Activated naive CD8-positive, alpha-beta T cell treated with anti-CD3 and anti-CD28 coated beads, Interleukin-2, amount 10 ng/mL, durations not matched to agents 7 days and 5 days (primary cell): ENCODE measurements at places on chromosomes 11 and 22. TPM values are rescaled to one million over a fixed set of nuclear protein-coding genes. Genes with fewer than 3 reads are reported as not detected.

DNA sequence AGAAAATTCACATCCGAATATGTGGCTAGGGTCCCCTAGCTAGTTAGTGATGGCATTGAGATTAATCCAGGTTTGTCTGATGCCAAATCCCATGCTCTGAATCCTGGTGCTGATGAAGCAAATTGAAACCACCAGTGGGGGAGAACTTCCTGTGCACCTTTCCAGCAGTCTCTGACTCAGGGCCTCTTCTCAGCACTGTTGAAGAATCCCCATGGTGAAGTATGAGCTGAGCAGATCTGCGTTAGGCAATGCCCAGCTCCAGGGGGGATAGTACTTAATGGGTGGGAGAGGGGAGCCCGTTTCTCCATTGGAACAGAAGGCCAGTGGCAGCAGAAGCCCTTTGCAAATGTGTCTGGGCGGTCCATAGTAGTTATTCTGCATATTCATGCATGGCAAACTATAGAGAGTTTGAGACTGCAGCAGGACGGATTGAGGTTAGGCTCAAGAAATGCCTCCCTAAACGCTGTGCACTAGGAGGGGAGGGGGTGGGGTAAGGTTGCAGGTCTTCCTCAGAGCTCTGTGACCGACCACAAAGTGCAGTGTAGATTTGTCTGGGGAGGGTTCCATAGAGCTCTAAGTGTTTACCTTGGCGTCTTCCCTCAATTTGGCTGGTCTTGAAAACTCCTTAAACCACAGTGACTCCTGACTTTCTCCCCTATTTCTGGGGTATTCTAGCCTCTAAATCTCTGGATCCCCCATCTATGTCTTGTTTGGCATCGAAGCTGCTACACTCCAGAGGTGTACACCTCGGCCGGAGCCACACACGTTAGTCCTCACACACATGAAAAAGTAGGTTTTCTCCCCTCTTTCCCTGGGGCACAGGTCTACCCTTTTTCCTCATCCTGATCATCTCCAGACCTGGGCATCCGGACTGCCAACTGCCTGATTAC lies 4.8 kb downstream of the POU2F3 start:
- no peak for DNase-seq
- no peak overlapping the region for H3K27ac ChIP-seq
- H3K27me3 ChIP-seq, result peaks cover 68% of the 10 kb centered on the region
- H3K4me1 ChIP-seq, result peaks cover 42% of the 10 kb centered on the region
- no peak overlapping the region for H3K4me3 ChIP-seq
- H3K36me3 ChIP-seq, result peaks cover 1% of the 10 kb centered on the region

DNA sequence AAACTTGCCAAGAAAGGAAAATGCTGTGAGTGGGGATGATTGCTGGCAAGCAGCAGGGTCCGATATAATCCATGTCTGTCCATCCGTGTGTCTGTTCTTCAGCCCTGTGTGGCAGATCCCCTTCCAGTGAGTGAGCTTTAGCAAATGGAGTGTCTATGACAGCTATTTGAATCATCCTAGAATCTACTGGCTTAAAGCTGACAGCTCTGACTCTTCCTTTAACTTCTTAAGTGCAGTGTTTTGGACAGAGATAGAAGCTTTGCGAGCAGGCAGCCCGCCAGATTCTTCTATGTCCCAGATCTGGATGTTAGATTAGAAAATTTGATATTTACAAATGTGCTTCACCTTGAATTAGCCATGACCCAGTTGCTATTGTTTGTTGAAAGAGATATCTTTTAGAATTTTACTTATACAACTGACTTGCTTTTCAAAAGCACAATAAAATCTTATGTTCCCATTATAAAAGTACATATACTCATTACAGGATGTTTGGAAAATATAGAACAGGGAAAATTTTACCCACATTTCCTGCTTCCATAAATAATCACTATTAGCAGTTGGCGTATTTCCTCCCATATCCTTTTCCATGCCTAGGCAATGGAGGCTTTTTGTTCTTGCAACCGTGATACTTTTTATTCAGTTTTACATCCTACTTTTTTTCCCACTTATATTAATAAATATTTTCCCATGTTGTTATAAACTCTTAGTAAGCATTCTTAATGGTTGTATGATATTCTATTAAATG lies 124.5 kb downstream of the COMMD9 start:
- DNase-seq, result no peak
- peaks cover 8% of the 10 kb centered on the region for H3K27me3 ChIP-seq
- no peaks in the 10 kb centered on the region for H3K36me3 ChIP-seq
- no peak overlapping the region for H3K4me3 ChIP-seq

DNA sequence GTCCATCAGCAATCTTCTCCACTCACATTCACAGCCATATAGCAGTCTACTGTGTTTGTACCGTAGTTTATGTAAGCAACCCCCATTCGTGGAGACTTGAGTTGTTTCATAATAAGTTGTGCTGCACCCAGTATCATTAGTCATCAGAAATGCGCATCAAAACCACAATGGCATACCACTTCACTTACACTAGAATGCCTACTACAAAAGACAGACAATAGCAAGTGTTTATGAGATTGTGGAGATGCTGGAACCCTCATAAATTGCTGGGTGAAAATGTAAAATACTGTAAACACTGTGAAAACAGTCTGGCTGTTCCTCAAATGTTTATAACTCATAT lies 133.3 kb downstream of the ATXN10 start:
- H3K4me3 ChIP-seq, result no peak overlapping the region
- peaks cover 13% of the 10 kb centered on the region for H3K36me3 ChIP-seq
- no peak for DNase-seq

The CALCA gene
- not detected for total RNA-seq

GRCh38 chr11:45777127-45777969 lies 27.6 kb upstream of the SLC35C1 start:
- H3K27ac ChIP-seq, result no peak overlapping the region
- H3K4me1 ChIP-seq, result no peaks in the 10 kb centered on the region
- no peaks in the 10 kb centered on the region for H3K36me3 ChIP-seq
- no peak overlapping the region for H3K4me3 ChIP-seq

- H3K36me3 ChIP-seq, result no peaks in the 10 kb centered on the region
- peaks cover 12% of the 10 kb centered on the region for H3K27me3 ChIP-seq
- H3K27ac ChIP-seq, result no peak overlapping the region
- no peaks in the 10 kb centered on the region for H3K4me1 ChIP-seq
These were observed 75.8 kb downstream of the BUD13 start for GRCh38 chr11:116697011-116697410.

- H3K4me1 ChIP-seq, result no peaks in the 10 kb centered on the region
- H3K36me3 ChIP-seq, result no peaks in the 10 kb centered on the region
- no peak for DNase-seq
- no peak overlapping the region for H3K4me3 ChIP-seq
- H3K27me3 ChIP-seq, result no peaks in the 10 kb centered on the region
These were observed 249.1 kb downstream of the FAT3 start for GRCh38 chr11:92473736-92474135.

- H3K4me3 ChIP-seq, result no peak overlapping the region
- peaks cover 11% of the 10 kb centered on the region for H3K27me3 ChIP-seq
- peaks cover 7% of the 10 kb centered on the region for H3K4me1 ChIP-seq
- no peak overlapping the region for H3K27ac ChIP-seq
These were observed 5.5 kb upstream of the PGM2L1 start for GRCh38 chr11:74403607-74404321.

DNA sequence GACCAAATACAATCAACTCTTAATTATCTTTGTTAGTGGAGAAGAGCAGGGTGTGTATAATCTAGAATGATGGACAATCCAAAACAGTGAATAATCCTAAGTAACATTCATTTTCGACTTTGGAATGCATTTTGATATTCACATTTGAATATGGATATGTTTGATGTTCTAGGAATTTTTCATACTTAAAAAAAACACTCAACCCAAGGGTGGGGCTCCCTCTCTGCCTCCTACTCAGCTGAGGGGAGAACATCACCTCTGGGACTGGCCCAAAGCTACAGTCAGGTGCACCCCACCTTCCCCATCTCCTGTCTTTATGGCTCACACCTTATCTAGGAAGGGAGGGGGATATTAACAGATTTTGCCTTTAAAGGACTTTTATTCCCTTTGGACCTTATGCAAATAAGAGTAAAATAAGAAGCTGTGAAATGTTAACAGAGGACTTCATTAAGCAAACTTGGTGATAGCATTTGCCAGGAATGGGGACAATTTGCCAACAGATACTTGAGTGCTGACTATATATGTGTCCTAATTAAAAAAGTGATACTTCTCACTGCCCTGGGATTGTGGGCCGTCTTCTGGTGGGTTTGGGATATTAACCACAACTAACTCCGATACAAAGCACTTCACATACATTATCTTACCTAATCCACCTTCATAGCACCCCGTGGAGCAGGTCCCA lies 187.0 kb downstream of the ST3GAL4 start:
- no peaks in the 10 kb centered on the region for H3K4me1 ChIP-seq
- no peaks in the 10 kb centered on the region for H3K36me3 ChIP-seq
- no peak overlapping the region for H3K27ac ChIP-seq
- DNase-seq, result no peak
- peaks cover 15% of the 10 kb centered on the region for H3K27me3 ChIP-seq

DNA sequence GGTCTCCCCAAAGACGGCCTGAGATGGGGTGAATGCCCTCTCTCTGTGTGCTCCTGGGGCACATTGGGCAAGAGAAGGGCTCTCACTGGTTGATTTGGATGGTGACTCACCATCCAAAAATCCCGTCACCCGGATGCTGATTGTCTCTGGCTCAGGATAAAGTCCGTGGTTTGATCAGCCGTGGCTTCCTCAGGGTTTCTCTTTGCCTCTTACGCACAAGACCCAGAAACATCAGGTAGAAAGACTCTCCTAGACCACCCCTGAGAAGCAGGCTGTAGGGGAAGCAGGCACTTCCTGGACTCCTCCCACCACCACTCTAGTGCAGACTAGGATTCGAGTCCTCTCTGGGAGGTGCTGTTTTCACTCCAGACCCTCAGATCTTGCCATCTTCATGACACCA lies 176.1 kb upstream of the NCAM1 start:
- H3K36me3 ChIP-seq, result no peaks in the 10 kb centered on the region
- no peak for DNase-seq
- no peaks in the 10 kb centered on the region for H3K4me1 ChIP-seq
- H3K27me3 ChIP-seq, result peaks cover 9% of the 10 kb centered on the region
- H3K4me3 ChIP-seq, result no peak overlapping the region
- no peak overlapping the region for H3K27ac ChIP-seq

DNA sequence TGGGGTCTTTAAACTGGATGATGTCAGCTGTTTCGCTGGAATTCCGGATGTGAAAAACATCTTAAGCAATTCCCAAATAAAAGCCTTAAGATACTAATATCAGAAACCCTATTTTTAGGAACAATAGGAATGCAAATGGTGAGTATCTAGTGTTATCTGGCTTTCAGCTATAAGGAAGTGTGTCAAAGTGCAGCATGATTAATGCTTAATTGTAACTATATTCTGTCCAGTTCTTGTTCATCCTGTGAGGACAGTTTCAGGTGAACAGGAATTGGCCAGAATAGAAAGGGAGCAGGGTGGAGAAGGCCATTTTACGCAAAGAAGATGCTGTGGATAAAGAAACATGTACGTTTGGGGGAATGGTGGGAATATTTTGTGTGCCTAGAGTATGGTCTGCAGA lies 108.2 kb downstream of the RASSF10 start:
- H3K36me3 ChIP-seq, result no peaks in the 10 kb centered on the region
- H3K4me1 ChIP-seq, result no peaks in the 10 kb centered on the region
- H3K27me3 ChIP-seq, result peaks cover 19% of the 10 kb centered on the region
- H3K27ac ChIP-seq, result no peak overlapping the region

GRCh38 chr11:113518716-113519495 lies 43.7 kb upstream of the DRD2 start:
- no peaks in the 10 kb centered on the region for H3K36me3 ChIP-seq
- no peak overlapping the region for H3K27ac ChIP-seq
- DNase-seq, result no peak

DNA sequence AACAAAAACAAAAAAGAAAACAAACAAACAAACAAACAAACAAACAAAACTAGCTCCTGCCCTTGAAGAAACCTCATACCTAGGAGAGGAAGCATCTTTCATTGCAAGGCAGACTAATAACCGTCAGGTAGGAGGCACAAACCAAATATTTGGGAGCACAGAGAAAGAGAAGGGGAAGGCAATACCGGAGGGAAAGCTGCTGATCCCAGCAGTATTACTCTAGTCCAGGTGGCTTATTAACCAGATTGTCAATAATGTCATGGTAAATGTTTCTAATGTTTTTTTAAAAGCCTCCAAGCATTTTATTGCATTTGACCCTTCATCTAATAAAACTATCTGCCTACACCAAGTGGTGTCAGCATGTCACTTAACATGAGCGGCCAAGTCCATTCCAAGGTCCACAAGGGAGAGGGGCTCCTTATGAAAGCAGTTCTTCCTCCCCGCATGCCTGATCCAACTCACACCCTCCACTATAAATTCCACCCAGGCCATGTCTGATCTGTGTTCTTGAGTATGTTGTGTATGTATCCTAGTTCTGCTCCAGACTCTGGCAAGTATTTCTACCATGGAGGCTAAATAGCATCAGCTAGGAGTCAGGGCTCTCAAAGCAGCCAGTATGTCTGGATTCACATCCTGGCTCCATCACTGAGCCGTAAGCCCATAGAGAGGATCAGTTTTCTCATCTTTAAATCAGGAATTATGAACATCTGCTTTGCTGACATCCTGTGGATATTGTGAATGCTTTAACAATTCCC lies 208.1 kb upstream of the TENM4 start:
- no peak overlapping the region for H3K27ac ChIP-seq
- H3K4me3 ChIP-seq, result no peak overlapping the region
- no peaks in the 10 kb centered on the region for H3K27me3 ChIP-seq
- DNase-seq, result no peak

DNA sequence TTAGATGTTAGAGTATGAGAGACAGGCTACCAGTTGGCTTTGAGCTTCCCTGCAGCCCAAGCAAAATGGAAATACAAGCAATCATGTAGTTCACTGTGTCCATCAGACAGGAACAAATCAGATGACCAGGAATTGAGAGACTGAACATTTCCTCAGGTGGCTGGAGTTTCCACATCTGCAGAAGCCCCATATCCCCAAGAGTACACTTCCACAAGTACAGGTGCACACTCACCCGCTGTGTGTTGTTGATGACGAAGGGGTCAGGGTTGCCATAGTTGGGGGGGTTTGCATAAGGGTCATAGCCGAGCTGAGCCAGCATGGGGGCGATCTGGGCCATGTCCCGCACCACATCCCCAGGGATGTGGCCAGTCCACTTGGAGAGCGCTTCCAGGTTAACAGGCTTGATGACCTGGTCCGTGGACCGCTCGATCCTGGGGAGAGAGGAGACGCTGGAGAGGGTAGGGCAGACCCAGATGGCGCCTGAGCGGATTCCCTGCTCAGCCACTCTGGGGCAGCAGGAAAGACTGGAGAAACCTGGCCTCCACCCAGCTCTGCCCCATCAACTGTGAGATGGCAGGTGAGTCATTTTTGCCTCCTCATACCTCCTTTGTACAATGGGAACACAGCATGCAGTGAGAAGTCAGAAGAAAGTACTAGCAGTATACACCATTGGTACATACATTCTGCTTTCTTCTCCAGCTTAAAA lies 23.9 kb upstream of the TFIP11 start:
- no peaks in the 10 kb centered on the region for H3K27me3 ChIP-seq
- peaks cover 25% of the 10 kb centered on the region for H3K36me3 ChIP-seq
- DNase-seq, result no peak
- peaks cover 6% of the 10 kb centered on the region for H3K4me1 ChIP-seq
- no peak overlapping the region for H3K4me3 ChIP-seq
- no peak overlapping the region for H3K27ac ChIP-seq
